K562 (cell line): ENCODE measurements at places on chromosomes 13 and 19. TPM values are rescaled to one million over a fixed set of nuclear protein-coding genes. Genes with fewer than 3 reads are reported as not detected.

Gene TEX26
- not detected in 2 replicates for polyA plus RNA-seq

Gene ZNF443
- 0.77 and 1.5 TPM in 2 replicates for polyA plus RNA-seq

Gene TGFBR3L
- polyA plus RNA-seq, result not detected in 2 replicates

Gene HIF3A
- not detected in 2 replicates for polyA plus RNA-seq

Gene FAM174C
- 89.6 and 119 TPM in 2 replicates for polyA plus RNA-seq

Gene C19orf73
- 5.4 and 5.7 TPM in 2 replicates for polyA plus RNA-seq

Gene NLRP5
- 0.07 TPM in 1 of 2 replicates, not detected in the other for polyA plus RNA-seq

- peak; percentile 66 for DNase-seq
Measured at GRCh38 chr19:45161738-45162607, 1.2 kb upstream of the NKPD1 start.

GRCh38 chr13:21796775-21797514 lies 126.1 kb downstream of the FGF9 start:
- no peak for DNase-seq

DNA sequence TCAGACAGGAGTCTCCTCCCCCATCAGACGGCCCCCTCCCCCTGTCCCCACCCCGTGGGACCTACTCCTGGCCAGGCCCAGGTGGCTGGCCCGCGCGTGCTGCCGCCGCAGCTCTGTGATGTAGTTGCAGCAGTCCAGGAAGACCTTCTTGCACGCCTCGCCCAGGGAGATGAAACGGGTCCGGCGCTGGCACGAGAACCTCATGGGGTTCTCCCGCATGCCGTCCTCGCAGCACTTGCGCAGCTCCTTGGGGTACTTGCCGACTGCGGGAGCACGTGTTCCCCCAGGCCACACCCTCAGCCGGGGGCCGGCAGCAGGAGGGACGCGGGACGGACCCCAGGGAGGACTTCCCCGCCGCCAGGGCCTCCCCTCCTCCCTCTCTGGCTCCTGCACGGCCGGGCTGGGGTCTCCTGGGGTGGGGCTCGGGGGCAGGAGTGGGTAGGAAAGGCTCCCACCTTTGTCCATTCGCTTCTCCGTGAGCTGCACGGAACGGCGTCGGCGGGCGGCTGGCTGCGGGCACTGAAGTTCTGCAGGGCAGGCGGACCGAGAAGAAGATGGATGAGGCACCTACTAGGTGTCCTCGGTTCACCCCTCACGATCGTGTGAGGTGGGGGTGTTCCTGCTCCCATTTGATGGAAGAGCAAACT lies 13.3 kb downstream of the C3 start:
- no peak for DNase-seq

DNA sequence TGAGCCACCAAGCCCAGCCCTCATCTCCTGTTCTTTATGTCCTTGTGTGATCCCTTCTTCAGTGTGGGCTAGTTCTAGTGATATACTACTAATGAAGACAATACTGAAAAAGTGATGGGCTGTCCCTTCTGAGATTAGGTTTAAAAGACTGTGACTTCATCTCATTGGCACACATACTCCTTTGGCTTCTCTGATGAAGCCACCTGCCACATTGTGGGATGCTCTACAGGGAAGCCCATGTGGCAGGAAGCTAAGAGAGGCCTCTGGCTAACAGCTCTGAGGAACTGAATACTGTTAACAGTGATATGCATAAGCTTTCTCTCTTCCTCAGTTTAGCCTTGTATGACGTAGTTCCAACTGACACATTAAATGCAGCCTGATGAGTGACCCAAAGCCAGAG lies 13.6 kb downstream of the CSNK1A1L start:
- no peak for DNase-seq

- no peak for DNase-seq
Measured at GRCh38 chr13:67577361-67577760, 347.2 kb upstream of the PCDH9 start.

- DNase-seq, result no peak
Measured at GRCh38 chr19:38970664-38971532, 4.6 kb downstream of the FBXO17 start.

DNA sequence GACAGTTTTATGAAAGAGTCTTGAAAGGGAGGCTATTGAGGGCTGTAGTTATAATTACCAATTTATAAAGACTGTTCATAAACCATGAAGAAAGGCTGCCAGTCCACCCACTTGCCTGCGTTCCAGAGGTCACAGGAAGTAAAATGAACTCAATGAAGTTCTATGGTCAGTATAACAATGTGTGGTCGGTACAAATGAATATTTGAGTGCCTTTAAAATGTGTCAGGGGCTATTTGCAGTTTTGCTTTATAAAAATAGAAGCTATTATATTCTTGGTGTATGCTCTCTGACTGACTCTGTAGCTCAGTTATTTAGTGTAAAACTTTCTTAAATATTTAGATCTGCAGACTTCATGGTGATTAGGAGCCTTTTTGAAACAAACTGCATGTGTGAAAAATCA lies 47.0 kb downstream of the ESD start:
- no peak for DNase-seq

GRCh38 chr13:106752584-106753170 lies 184.7 kb upstream of the ARGLU1 start:
- DNase-seq, result no peak

DNA sequence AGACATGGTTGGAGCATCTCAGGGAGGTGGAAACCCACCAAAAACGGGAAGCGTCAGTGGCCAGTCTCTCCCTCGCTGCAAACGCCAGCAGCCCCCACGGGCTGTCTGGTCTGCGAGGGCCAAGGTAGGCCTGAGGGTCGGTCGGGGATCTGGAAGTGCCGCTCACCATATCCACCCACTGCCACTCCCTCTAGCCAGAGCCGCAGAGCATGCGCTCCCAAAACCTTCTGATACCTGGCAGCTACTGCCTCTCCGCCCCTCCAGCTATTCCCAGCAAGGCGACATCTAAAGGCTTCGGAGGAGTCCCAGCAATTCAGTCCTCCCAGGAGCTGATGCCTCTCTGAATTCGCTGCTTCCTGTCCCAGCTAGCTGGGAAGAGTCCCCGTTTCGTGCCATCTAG lies 4.4 kb upstream of the FKRP start:
- DNase-seq, result no peak

- DNase-seq, result no peak
Measured at GRCh38 chr13:75861786-75862185, 225.7 kb downstream of the LMO7 start.

GRCh38 chr13:38090913-38091312 lies 221.3 kb upstream of the TRPC4 start:
- peak; percentile 1 for DNase-seq

- no peak for DNase-seq
Measured at GRCh38 chr13:97382276-97382675, 51.7 kb upstream of the RAP2A start.

GRCh38 chr19:40604647-40605215 lies 3.6 kb downstream of the LTBP4 start:
- peak; percentile 40 for DNase-seq

- DNase-seq, result no peak
Measured at GRCh38 chr13:51562011-51562671, 22.1 kb upstream of the WDFY2 start.

GRCh38 chr19:44112802-44113137 lies 429 bp upstream of the ZNF225 start:
- DNase-seq, result no peak

- peak; percentile 15 for DNase-seq
Measured at GRCh38 chr19:14972676-14973075, 7.0 kb downstream of the SLC1A6 start.

GRCh38 chr13:46401432-46401831 lies 14.4 kb upstream of the RUBCNL start:
- no peak for DNase-seq

- no peak for DNase-seq
Measured at GRCh38 chr19:40862333-40862732, 12.1 kb upstream of the CYP2A6 start.

DNA sequence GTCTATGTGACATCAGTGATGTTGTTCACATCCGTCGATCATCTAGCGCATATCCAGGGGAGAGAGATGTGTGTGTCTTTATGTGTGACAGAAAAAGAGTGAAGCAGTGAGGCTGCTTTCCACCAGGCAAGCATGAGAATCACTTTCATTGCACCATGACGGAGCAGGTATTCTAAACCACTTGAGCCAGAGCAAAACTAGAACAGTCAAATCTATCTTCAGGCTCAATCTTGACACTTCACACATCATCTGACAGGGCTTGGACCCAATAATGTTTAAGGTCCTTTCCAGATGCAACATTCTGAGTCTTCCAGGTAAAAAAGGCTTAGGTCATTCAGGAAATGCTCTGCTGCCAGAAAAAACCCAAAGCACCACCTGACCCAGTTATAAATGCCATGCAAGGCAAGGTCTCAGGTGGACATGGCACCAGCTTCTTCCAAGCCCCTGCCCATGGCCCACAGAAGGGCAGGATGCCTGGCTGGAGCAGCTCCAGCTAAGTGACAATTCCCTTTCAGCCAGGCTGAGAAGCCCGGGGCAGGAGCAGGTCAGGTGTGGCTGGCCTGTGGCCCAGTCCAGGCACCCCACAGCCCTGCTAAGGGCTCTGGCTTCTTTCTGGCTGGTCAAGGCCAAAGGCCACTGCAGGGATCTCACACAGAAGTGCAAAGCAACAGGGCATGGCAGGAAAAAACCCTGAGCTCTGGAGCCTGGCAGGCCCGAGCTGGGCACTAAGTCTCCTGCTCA lies 5.0 kb downstream of the ELAVL1 start:
- DNase-seq, result no peak

DNA sequence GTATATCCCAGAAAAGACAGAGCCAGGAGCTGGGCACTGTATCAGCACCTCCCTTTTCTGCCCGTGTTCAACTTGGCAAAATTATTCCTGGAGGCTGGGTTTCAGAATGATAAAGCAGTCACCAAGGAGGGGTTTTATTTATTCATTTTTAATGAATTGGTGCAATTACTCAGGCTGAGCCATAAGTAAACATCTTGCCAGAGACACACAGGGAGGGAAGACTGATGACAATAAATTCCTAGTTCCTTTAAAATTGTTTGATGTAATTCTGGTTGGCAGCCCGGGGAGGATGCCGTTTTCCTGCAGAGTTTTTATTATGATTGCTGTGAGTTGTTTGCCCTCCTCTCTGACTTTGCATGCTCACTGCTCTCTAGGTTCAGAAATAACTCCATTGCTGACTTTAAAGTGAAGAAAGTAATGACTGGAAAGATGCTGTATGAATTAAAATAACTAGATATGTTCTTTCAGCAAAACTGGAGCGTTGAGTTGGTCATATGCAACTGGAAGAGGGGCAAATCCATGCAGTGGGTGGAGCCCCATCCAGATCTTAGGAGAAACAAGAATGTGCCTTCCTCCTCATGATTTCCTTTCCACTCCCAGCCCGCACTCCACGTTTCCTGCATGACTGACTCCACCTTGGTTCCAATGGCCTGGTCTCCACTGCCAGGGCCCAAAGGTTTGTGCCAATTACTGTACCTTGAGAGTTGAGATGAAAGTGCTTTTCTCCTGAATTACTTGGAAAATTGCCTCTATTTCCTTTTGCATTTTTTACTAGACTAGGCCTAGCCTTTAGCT lies 182.1 kb downstream of the RFC3 start:
- DNase-seq, result no peak

GRCh38 chr19:1848399-1849131 lies at the start of gene REXO1:
Gene REXO1 (minus strand): TSS chr19:1848483. CDS start chr19:1848358, 125 bp downstream.
- DNase-seq, result peak; percentile 88

DNA sequence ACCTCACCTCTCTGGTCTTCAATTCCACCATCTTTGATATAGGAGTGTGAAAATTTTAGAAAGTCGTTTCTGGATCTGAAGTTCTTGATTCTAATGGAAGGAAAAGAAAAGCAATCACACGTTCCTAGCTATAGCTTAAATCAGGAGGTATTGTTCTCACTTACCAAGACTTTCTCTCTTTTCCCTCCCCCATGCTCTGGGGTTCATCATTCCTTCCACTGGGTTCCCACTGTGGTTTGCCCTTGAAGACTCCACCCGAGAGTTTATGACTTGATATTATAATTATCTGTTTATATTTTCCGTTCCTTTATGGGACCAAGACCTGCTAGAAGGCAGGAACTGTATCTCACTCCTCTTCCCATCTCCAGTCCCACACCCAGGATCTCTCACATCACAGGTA lies 76.6 kb downstream of the AKAP11 start:
- DNase-seq, result no peak

GRCh38 chr13:110293037-110293436 lies 13.9 kb downstream of the COL4A1 start:
- no peak for DNase-seq

DNA sequence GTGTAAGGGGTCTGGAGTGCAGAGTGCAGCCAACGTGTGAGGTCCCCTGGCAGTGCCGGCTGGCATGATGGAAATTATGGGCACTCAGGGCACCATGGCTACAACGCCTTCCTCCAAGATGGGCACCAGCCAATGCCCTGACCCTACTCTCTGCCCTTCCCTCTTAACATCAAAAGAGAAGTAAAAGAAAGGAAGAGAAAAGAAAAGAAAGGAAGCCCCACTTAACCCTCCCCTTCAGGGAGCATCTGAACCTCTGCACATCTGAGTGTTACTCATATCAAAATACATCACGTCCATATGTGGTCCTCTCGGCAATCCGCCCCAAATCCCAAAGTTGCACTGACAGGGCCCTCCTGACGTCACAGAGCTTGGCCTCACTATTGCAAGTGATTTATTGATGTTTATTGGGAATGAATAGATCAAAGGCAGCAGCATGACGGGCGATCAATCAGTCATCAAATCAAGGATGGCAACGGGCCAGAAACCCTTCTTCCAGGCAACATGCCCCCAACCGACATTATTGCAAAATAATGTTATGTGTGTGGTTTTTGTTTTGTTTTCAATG lies 1.3 kb downstream of the TSHZ3 start:
- DNase-seq, result no peak

DNA sequence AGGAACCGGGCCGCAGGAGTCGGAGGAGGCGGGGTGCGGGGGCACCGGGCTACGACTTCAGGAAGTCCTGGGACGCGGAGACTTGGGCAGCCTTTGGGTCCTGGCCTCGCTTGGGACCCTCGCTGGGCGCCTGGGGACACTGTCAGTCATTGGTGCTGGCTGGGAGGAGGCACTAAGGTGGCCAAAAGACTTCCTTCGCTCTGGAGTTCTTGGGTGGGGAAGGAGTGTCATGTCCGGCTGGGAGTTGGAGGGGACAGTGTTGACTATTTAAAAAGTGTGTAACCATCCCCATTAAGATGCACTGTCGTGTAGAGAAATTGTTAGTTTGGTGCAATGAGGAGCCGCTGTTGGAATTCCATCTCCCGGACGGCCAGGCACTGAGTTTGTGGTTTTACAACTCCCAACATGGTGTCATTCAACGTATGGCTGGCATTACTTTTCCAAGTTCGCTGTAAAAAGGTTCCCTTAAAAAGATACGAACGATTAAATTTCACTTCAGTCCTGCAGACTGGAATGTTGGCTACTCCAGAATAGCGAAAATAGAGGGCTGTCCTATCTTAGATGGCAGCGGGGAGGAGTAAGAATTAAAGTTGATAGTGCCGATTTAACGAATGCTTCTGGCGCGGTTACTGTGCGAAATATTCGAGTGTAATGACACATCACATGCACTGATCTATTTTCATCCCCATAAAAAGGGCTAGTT lies 776 bp downstream of the DNAJC3 start:
- no peak for DNase-seq

GRCh38 chr13:24213932-24214331 lies 53.4 kb downstream of the SPATA13 start:
- no peak for DNase-seq
